ENCODE measurements at places on chromosomes 5 and 9. TPM values are rescaled to one million over a fixed set of nuclear protein-coding genes. Genes with fewer than 3 reads are reported as not detected.
A peak's percentile ranks its signal among the peaks of the same experiment; 100 is the strongest.

DNA sequence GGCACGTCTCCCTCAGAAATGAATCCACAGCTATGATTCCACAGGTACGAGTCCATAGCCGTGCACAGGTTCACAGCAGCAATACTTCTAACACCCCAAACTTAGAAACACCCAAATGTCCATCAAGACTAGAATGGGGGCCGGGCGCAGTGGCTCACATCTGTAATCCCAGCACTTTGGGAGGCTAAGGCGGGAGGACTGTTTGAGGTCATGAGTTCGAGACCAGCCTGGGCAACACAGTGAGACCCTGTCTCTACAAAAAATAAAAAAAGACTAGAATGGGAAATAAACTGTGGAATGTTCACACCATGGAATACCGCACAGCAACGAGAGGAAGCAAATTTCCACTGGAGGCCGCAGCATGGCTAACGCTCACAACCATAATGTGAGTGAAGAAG, 4.3 kb upstream of the DOLPP1 start:
- DNase-seq, result no peak

Gene FAM170A
- not detected for total RNA-seq

Gene GPX8
- 54.7 TPM for total RNA-seq

- no peak for DNase-seq
These were observed 19.1 kb upstream of the JADE2 start for GRCh38 chr5:134506054-134507039.

Gene MCIDAS
- 1.2 TPM for total RNA-seq

Gene CA9
- total RNA-seq, result 0.32 TPM

GRCh38 chr5:102860035-102860434, 104.9 kb downstream of the PAM start:
- no peak for DNase-seq

GRCh38 chr9:133355881-133356357, 368 bp downstream of the SURF1 start:
- DNase-seq, result peak; percentile 25

Gene HMMR
- 64.8 TPM for total RNA-seq

DNA sequence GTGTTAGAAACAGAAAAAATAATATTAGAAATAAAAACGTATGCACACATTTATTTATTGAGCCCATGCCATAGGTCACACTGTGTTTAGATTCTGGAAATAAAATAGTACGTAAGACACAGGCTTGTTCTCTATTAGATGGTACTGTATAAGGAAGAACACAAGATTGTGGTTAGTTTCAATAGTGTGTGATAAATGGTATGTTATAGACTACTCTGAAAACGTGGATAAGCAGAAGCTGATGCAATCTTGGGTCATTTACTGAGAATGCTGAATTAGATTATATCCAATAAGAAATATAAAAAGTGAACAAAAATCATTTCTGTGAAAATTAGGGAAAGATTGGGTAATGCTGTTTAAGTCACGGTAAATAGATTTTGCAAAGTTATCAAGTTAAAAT, 1456.4 kb upstream of the ACO1 start:
- no peak for DNase-seq

Gene BTNL8
- not detected for total RNA-seq

Gene CTNND2
- not detected for total RNA-seq

DNA sequence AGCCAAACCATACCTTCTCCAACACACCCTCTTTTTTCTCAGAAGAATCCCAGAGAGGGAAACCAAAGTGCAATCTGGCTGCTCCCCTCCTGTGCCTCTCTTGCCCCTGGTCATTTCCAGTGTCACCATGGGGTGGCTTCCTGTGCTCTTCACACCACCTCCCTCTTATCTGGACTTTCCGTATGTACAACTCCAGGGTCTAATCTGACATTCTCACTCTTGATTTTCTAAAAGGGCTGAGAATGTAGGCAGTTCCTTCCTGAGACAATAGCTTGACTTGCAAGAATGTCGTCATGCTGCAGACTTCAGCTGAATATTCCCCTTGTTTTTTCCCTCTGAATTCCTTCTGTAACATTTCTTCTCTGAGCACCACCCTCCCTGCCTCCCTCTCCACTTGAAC, 110.2 kb downstream of the FBXL7 start:
- DNase-seq, result no peak

DNA sequence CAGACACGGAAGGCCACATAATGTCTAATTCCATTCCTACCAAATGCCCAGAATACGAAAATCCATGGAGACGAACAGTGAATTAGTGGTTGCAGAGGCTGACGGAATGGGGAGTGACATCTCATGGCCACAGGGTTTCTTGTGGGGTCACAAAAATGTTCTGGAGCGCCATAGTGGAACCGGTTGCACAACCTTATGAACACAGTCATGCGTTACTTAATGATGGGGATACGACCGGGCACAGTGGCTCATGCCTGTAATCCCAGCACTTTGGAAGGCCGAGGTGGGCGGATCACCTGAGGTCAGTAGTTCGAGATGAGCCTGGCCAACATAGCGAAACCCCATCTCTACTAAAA, 26.0 kb upstream of the TTLL11 start:
- no peak for DNase-seq

- no peak for DNase-seq
These were observed 685.8 kb downstream of the MAT2B start for GRCh38 chr5:164191240-164191639.

All from A673 (cell line).